Stimulated activated CD8-positive, alpha-beta memory T cell treated with anti-CD3 and anti-CD28 coated beads, Interleukin-4, amount 100 ng/mL, for 1 hour (primary cell): ENCODE measurements at places on chromosomes 7 and 10.

DNA sequence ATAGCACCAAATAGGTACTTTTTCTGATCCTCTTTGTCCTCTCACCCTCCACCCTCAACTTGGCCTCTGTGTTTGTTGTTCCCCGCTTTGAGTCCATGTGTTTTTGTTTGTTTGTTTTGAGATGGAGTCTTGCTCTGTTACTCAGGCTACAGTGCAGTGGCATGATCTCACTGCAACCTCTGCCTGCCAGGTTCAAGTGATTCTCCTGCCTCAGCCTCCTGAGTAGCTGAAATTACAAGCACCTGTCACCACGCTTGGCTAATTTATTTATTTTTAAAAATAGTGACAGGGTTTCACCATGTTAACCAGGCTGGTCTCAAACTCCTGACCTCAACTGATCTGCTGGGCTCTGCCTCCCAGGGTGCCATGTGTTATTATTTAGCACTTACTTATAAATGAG lies 5.3 kb downstream of the ZNF273 start:
- no peak for DNase-seq

GRCh38 chr10:78784546-78784945 lies 284.2 kb upstream of the ZMIZ1 start:
- no peak for DNase-seq

DNA sequence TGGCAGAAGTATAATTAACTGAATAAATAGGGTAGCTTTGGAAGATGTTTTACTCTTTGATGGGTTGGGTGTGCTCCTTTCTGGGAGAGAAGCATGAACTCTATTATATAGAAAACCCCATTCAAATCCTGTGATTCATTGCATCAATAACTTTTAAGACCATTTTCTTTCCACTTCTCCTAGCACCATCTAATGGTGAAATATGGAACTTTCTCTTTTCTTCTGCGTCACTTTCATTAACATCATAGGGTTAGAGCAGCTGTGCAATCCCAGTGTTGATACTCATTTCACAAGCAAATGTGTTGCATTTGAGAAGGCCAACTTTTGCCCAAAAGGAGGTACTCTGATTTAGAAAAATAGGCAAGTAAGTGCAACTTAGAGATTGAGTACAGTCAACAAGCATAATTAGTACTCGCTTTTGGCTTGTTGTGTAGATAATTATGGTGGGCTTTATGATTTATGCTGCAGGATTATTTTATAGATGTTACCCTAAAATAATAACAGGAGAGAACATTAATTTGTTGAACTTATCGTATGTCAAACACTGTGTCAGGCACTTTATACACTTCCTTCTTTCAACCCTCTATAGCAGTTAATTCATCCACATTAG lies 92.9 kb downstream of the CPED1 start:
- DNase-seq: no peak

DNA sequence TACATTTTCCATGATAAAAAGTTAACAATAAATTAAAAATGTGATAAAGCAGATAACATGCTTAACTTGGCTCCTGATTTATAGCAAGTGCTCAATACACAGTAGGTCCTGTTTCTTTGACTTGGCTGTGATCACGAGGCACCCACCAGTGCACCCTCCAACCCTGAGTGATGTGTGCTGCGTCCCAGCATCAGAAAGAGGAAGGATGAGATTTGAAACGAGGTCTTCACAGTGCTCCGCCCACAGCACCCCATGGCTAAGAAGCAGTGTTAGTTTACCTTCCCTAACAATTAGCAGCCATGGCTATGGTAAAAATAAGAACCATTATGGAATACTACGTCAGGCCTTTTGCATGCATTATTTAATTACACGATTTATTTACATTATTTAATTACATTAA lies 292.0 kb upstream of the ZMIZ1 start:
- no peak for DNase-seq

DNA sequence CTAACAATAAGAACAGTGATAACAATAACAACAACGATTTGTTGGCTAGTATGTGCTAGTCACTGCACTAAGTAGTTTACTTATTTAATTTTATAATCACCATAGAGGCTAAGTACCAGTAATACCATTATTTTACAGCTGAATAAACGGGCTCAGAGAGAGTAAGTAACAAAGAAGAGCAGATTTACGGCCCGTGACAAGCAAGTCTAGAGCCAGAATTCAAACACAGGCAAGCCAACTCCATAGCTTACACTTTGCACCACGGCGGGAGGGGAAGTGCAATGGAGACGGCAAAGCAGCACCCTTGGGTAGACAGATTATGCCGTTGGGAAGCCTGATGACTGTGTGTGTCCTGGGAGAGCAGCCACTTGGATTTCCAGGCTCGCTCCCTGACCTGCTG lies 1.2 kb upstream of the OR6V1 start:
- no peak for DNase-seq

DNA sequence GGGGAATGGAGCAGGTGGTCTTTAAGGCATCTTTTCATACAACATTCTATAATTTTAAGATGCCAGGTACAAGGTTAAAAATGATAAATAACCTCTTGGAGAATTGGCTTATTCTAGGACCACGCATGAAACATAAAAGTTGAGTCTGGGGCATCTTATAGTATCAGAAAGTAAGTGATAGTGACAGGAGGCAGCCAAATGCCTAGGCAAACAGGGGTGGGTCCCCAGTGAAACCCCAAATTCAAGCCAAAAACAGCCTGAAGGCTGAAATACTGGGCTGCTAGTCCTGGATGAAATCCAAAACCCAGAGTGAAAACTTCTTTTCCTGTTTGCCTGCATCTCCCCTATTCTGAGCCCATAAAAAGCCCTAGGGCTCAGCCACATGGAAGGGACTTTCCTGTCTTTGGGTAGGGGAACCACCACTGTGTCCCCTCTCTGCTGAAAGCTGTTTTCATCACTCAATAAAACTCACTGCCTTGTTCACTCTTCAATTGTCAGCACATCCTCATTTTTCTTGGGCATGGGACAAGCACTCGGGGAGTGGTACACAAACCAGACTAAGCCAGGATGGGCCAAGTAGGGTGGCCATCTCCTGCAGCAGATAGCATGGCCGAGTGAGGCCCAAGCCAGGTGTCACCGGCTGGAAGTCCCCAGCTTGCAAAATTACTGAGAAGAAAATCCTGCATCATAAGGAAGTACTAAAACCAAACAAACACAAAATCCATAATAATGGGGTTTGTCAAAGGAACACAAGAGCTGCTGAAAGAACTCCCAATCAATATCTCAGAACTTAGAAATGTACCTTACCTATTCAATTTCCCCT lies 241.6 kb upstream of the GALNT17 start:
- no peak for DNase-seq

DNA sequence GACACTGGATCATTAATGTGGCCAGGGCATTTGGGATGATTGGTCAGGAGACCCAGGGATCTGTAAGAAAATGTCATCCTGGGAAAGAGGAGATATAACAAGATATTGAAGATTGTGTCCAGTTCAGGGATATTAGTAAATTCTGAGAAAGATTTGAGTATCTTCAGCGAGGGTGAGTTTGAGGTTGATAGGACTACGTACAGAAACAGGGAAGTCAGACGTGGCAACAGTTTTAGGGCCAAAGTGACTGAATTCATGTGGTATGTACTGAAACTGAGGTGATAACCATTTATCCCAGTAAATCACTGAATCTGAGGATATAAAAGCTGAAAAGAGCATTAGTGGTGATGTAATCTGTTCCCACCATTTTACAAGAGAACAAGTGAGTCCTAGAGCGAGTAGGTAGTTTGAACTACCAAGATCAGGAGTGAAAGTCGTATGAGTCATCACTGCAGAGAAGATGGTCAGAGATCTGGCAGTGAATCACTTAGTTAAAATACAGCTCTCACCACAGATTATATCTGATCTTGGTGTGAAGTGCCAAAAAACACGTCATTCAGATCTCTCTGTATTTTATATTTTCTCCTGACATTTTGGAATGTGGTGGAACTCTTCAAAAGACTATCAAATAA lies 220.5 kb downstream of the CDK14 start:
- DNase-seq: no peak

DNA sequence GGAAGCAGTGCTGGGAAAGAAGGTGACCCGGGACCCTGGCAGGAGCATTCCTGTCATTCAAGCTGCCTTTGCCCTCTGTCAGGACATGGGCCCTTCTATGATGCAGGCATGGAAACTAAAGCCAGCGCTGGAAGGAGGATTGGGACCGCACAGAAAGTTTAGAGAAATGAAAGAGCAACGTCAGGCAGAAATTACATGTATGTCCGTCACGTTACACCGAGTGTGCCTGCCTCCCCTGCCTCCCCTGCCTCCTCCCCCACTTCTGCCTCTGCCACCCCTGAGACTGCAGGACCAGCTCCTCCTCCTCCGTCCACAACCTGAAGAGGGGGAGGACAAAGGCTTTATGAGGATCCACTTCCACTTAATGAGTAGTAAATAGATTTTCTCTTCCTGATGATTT lies 13.9 kb upstream of the PWWP2B start:
- no peak for DNase-seq
